ENCODE measurements at places on chromosomes 4 and X.

- DNase-seq, result no peak
Observed at GRCh38 chr4:139789096-139789654, 123.6 kb downstream of the MGST2 start.

DNA sequence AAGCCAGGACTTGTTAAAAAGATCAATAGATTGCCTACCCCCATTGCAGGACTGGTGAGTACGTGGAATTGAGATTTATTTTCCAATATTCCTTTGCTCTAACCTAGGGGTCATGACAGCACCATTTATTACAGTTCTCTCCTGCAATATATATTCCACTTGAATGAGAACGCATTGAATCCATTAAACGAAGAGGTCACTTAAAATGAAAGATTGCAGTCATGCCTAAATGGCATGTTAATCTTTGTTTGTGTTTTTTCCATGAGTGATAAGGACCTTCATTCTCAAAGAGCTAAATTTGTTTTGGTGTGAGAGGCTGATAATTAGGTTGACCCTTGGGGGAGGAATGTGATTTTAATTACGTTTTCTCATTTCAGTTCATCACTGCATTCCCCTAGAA is 13.5 kb upstream of the LIMCH1 start:
- no peak for DNase-seq

DNA sequence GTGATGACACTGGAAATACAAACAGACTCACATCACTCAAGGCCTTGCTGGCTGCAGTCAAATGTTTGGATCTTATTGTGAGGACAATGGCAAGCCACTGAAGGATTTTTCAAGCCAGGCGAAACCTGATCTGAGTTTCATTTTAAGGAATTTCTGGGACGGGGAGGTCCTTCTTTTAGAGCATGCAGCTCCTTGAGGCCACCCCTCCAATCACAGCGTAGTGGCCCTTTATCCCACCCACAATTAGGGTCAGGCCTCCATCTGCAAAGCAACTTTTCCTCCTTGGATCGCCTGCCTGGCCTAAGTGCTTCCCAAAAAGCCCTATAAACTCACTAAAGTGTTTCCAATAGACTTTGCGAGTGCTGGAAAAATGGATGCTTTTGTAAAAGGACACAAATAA is 115.5 kb downstream of the EFHC2 start:
- no peak for DNase-seq

- no peak for DNase-seq
Observed at GRCh38 chr4:85734424-85734831, 259.5 kb downstream of the ARHGAP24 start.

- DNase-seq, result no peak
Observed at GRCh38 chr4:117699595-117699994, 334.7 kb upstream of the NDST3 start.

DNA sequence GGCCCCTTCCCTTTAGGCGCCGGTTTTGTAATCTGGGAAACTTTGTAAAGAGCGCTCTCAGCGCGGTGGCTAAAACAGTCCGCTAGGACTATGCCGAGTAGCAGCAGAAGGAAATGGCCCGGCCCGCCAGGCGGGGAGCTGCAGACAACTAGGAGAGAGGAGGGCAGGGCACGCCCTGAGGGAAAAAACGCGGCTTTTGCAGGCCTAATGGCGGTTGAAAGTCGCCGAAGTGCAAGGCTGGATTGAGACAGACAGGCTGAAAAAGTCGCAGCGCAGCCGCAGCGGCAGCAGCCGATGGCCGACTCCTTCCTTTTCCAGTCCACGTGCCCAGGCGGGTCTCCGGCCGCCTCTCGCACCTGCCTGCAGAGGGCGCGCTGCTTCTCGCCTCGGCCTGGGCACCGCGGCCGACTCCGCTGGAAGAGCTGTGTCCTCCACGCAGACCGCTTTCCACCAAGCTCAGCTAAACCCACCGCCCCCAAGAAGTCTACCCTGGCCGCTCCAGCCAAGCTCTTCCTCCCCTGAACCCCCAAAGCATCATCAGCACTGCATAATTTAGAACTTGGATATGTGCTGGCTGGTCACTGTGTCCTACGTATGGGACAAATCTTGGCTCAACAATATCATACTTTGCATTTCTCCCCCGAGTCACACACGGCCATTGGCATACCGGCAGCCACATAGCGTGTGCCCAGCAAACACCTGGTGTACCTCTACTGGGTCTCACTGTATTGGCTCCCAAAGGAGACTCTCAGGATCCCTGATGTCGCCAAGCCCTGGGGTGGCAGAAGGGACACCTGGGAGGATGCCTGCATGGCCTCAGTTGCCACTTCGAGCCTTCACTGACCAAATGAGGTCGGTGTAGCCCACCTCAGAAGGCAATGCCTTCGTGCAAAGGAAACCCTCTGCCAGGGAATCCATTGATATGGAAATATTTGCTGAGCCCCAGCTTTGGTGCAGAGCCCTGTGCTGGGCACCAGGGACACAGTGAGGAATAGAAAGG is 14.5 kb downstream of the SLC25A5 start:
- peak; percentile 56 for DNase-seq

GRCh38 chrX:121457096-121457495 is 409.7 kb downstream of the GLUD2 start:
- no peak for DNase-seq
